ENCODE measurements at places on chromosomes 11 and 22. TPM values are rescaled to one million over a fixed set of nuclear protein-coding genes. Genes with fewer than 3 reads are reported as not detected.

- DNase-seq, result peak; percentile 31
These were observed 19.3 kb downstream of the RFPL1 start for GRCh38 chr22:29457730-29458129.

DNA sequence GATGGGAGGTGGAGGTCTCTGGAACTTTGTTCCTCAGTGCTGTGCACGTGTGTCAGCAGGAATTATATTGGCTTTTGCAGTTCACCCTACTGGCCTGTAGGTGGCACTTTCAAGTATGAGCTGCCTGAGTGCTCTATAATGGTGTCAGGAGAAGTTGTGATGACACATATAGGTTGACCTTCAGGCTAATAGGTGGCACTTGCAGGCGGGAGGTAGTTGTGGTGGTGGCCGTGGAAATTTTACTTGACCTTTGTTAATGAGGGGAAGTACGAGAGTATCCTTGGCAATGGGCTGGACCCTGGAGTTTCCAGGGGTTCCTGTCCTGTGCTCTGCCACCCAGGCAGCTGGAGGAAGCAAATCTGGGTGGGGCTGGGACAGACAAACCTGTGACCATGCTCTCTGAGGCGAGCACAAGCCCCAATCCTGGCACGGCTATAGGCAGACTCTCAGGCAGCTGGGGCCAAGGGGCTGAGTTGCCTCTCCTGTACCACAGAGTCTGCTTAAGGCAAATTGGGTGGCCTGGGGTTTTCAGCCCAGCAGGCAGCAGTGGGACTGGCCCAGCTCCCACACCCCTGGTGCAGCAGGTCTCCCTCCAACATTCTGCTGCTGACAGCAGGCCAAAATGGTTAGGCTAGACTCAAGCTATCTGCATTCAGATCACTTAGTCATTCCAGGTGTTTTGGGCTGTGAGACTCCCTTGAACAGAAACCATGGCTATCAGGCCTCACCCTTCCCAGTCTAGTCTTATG is 147.5 kb upstream of the CTSC start:
- DNase-seq, result no peak

GRCh38 chr22:50376085-50376651 is 33.0 kb downstream of the PPP6R2 start:
- no peak for DNase-seq

DNA sequence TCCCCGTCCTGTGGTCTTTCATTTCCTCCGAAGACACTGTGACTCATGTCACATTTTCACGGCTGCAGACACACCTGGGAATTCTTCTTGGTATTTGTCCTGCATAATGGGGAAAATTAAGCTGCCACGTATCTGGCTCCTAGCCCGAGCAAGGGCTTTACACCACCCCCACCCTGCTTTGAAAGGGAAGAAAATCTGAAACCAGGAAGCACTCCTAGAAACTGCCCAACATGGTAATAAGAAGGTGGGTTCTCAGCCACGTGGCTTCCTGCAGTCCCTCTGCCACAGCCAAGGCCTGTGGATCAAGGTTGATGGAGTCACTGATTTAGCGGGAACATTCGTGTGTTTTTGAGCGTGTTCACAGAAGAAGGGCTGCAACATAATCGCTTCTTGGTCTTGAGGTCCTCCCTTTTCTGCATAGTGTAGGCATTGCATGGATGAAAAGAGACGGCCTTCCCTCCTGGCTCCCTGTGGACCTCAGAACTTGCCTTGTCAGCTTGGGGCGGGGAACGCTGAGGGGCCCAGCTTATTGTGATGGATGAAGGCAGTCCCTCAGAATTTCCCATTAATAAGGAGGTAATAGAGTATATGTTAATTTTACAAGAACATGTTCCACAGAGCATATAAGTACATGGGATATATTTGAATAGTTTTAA is 292.0 kb downstream of the NTM start:
- no peak for DNase-seq

DNA sequence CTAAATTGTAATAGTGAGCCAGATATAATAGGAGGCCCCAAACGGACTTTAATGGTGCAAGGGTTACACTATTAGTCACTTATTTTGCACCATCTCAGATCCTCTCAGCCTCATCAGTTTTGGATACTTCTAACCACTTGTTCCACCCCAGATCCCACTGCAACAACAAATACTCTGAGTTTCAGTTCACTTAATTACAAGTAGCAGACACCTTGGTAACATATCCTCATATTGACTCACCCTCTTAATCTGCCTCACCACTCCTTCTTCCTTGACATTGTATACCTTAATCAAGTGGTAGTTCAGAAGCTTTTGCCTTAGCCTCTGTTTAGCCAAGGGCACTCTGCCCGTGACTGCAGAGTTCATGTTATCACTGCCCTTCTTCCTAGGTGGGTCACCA is 256.1 kb upstream of the UBASH3B start:
- DNase-seq, result peak; percentile 4

DNA sequence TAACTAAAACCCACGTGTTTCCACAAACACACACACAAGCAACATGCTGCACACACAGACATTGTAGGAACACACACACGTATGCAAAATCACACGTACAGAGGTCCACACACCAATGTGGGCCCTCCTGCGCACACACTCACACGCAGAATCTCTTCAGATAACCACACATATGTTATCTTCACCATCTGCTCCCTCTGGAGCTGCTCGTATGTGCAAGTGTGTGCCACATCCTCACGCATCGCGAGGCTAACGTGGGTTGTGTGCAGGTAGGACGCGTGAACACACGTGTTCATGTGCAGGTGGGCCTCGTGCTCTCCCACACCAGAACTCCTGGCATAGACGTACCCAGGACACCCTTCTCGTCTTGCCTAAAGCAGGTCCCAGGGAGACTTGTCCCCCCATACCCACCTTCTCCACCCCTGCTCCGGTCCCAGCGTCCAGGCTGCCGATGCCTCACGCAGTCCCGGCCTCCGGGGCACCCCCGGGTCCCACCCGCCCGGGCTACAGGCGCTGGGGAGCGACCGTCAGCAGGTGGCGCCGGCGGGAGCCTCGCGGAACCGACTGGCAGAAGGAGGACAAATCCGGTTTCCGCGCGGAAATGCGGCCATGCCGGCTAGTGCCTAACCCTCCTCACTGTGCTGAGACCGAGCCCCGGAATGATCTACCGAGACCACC is 10.3 kb upstream of the IGSF9B start:
- DNase-seq, result no peak

DNA sequence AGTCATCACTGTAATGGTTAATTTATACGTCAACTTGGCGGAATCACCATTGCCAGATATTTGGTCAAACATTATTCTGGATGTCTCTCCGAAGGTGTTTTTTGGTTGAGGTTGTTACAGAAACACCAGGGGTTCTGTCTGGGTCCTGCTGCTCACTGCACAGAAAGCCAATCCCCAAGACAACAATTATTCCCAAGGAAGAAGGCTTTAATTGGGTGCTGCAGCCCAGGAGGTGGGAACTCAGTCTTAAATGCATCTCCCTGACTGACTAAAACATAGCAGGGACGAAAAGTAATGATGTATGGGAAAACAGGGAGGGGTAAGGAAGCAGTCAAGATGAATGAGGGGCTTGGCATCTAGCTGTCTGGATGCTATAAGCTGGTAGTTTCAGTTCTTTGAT is 331.3 kb downstream of the TBC1D22A start:
- no peak for DNase-seq

GRCh38 chr11:60762851-60763691 is 6.4 kb downstream of the MS4A15 start:
- DNase-seq, result no peak

GRCh38 chr22:32348031-32348611 is 9.5 kb upstream of the RFPL3 start:
- DNase-seq, result no peak

GRCh38 chr11:129611661-129612446 is 203.8 kb upstream of the TMEM45B start:
- DNase-seq, result peak; percentile 30

DNA sequence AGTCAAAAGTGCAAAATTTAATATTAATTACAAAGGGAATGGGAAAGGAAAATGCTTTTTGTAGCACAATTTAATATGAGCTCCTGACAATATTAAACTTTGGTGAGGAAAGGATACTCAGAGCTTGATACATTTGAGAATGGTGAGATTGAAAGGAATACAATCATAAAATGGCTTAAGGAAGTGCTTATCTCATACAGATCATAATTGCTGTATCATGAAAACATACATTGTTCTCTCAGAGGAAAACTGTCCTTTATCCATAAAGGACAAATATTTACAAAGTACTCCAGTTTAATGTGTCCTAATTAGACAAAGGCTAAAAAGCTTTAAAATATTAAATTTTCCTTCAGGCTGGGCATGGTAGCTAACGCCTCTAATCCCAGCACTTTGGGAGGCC is 260.4 kb downstream of the TMEM135 start:
- DNase-seq, result no peak

GRCh38 chr11:123977731-123978347 is at the start of gene OR10S1:
Gene OR10S1 (minus strand): TSS chr11:123977781. CDS start chr11:123977664, 117 bp downstream.
- DNase-seq, result no peak

GRCh38 chr11:100635194-100635593 is 51.9 kb upstream of the ARHGAP42 start:
- DNase-seq, result no peak

- DNase-seq, result no peak
These were observed 89.0 kb downstream of the MUC15 start for GRCh38 chr11:26483108-26483507.

DNA sequence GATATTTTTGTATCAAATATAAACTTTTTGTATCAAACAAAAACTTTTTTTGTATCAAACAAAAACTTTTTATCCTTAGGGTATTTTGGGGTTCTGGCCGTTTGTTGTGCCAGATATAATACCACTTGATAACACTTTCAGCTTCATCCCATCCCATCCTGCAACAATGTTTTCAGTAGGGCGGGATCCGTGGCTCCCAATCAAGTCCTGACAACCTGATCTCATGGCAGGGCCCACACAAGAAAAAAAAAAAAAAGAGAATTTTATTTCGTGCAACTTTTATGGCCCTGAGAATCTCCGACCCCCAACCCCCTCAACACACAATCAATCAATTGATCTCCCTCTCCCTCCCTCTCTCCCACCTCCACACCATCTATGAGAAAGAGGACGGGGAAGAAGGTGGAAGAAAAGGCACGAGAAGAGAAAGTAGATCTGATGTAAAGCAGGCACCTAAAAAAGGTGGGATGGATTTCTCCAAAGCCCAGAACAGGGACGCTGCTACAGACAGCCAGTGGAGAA is 4749.6 kb upstream of the OR11H1 start:
- DNase-seq, result no peak

- peak; percentile 75 for DNase-seq
These were observed 142.0 kb downstream of the SLC17A6 start for GRCh38 chr11:22479971-22480720.

DNA sequence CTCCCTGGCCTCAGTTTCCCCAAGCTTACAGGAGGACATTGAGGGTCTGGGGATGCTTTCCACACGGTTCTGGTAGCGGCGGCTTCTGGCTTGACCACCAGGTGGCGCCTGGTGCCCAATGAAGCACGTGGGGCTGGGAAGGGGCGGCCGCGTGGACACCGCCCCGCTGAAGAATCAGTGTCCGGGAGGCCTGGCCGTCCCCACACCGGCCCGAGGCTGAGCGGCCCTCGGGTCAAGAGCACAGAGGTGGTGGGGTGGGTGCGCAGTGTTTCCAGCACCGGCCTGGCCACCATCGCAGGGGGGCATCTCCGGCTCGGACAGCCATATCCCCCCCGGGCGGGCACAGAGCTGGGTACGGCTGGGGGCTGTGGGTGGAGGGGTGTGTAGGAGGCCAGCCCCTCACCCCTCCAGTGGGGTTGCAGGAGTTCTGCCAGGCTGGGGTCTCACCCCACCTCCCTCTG is 27.8 kb upstream of the PPARA start:
- DNase-seq, result no peak

Gene CFAP300
- 0.65 TPM for total RNA-seq

Gene KCNK7
- total RNA-seq, result not detected

Gene BAIAP2L2
- 0.54 TPM for total RNA-seq

Gene NXPE2
- 0.11 TPM for total RNA-seq
